Colonic mucosa (tissue), 4 donors: ENCODE measurements at places on chromosomes 6 and 20. TPM values are rescaled to one million over a fixed set of nuclear protein-coding genes. Genes with fewer than 3 reads are reported as not detected.

LIME1 gene
- total RNA-seq: 20.0 TPM

GRCh38 chr20:63120808-63121090 lies 95.2 kb downstream of the YTHDF1 start:
- no peak for DNase-seq

DNA sequence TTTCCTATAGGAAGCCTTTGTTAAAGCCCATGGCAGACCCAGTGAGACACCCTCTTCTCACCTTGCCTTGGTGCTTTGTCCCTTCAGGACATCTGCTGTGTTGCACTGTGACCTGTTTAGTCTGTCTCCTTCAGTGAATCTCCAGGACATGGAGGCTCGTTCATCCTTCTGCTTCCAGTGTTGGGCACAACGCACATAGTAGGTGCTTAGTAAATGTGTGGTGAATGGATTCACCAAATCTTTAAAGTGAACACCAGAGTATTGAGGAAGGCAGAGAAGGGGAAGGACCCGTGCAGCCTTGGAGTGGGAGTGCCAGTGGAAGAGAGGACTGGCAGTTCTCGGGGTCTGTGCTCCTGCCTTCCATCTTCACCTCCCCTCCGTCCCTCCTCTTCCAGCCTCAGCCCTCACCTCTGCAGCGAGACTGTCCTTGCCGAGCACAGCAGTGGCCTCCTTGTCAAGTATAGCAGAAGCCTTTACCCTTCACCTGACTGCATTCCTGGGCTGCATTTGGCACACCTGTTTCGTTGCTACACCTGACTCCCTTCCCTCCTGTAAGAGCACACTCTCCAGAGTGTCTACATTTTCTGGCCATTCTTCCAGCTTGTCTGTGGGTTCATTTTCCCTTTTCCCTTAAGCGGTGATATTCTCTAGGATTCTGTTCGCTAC lies 49.2 kb downstream of the ARID1B start:
- no peak for DNase-seq

GRCh38 chr20:49028684-49029083 lies 17.4 kb upstream of the CSE1L start:
- DNase-seq: no peak

DNA sequence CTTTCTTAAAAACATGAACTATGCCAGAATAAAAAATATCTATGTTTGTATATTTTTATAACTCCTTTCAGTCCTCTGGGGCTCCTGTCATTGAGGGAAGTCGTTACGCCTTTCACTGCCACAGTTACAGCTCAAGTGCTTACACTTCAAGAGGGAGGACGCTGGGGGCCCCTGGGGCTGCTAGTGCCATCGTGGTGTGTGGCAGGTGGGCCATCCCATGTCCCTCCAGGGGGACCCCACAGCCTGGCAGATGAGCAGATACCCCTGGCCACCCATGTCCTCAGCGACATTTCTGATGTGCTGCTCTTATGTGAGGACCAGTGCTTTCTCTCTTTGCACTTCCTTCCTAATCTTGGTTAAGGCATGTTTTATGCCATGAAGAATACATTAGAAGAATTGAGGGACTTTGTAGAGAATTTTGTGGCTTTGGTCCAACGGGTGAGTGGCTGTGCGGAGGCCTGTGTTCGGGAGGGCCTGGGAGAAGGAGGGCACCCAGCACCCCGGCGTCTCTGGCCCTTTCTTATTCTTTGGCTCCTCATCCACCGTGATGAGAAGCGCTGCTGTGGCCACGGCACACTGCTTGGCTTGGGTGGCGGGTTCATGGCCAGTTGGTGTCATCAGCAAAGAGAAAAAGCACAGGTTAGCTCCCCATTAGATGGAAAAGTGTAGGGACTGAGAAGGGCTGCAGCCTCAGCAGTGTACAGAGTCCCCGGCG lies 38.3 kb upstream of the SYNJ2 start:
- DNase-seq: no peak

- no peak for DNase-seq
Measured at GRCh38 chr6:4803343-4803744, 27.1 kb downstream of the CDYL start.
